CD8-positive, alpha-beta memory T cell (primary cell): ENCODE measurements at places on chromosomes 5 and 9.

DNA sequence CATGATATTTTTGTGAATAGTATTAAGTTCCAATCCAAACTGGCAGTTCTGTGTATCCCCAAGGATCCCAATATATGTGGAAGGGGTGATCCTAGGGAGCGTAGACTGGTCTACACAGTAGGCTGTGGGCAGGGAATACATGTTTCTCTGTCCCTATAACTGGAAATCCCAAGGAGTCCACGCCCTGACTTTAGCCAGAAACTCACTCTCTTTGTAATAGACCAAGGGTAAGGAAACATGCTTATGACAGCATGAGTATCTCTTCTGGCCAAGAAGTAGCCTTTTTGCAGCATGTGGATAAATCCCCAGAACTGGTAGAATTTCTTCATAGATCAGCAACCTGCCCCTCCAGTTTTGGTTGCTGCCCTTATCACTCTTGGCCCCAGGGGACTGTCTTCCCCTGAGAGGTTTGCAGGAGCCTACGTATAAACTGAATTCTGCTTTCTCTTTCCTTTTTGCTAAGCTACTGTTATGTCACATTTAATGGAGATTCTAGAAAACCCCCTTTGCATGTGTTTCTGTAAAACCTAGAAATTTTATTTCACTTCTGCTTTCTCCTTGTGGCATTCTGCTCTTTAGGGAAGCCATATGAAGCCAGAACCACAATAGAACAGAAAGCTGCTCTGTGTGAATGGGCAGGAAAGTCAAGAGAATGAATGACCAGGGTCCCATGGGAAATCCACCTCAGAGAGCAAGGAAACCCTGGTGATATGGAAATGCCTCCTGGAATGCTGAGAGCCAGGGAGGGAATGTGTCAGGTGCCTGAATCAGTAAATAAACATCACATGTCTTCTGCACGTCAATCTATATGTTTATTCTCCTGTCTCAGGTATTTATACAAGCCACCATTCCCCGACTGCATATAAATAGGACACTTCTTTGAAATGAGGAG, 3.5 kb downstream of the IFNA2 start:
- H3K36me3 ChIP-seq, result no peaks in the 10 kb centered on the region
- H3K4me3 ChIP-seq, result no peak overlapping the region
- no peak overlapping the region for H3K27ac ChIP-seq

DNA sequence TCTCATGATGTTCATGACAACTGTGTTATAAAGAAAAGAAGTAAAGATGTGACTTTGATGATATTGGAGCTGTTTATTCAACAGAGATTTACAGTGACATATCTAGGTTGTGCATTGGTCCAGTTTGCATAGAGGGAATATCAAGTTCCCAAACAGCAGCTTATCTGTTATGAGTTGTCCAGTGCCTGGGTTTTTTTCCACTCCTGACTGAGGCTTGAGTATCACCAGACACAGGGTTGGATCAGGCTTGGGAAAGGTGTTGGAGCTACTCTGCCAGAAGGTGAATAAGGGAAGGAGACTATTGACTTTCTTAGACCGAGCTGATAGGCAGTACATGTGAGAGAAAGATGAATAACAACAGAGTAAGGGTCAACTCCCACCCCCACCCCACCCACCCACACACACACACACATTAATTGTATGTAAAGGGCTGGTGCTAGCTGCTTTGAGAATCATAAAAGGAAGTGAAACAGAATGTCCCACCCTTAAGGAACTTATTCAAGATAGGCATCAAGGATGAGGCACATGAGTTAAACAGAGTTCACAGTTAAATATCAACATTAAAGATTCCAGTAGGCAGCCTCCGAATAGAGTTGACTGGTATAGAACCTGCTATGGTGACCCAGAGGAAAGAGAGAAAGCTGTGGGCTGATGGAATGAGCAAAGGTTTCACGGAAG, 33.0 kb upstream of the RASGRF2 start:
- no peaks in the 10 kb centered on the region for H3K36me3 ChIP-seq
- no peaks in the 10 kb centered on the region for H3K4me1 ChIP-seq
- no peak overlapping the region for H3K4me3 ChIP-seq
- H3K27me3 ChIP-seq, result no peaks in the 10 kb centered on the region
- DNase-seq, result no peak
- no peak overlapping the region for H3K27ac ChIP-seq

DNA sequence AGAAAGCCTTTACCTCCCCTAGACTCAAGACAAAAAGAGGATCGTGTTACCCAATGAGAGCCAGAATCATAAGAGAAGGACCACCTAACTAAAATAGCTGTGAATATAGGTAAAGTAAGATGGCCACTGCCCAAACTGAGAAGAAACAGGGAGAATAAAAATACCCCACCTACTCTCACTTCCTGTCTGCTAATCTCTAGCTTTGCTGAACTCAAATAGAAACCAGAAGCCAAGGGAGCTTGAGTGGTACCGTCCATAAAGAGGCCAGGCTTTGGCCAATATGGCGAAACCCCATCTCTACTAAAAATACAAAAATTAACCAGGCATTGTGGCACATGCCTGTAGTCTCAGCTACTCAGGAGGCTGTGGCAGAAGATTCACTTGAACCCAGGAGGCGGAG, 123.0 kb upstream of the FST start:
- H3K27me3 ChIP-seq, result no peaks in the 10 kb centered on the region
- H3K4me3 ChIP-seq, result no peak overlapping the region
- H3K27ac ChIP-seq, result no peak overlapping the region
- DNase-seq, result no peak
- H3K4me1 ChIP-seq, result no peaks in the 10 kb centered on the region

DNA sequence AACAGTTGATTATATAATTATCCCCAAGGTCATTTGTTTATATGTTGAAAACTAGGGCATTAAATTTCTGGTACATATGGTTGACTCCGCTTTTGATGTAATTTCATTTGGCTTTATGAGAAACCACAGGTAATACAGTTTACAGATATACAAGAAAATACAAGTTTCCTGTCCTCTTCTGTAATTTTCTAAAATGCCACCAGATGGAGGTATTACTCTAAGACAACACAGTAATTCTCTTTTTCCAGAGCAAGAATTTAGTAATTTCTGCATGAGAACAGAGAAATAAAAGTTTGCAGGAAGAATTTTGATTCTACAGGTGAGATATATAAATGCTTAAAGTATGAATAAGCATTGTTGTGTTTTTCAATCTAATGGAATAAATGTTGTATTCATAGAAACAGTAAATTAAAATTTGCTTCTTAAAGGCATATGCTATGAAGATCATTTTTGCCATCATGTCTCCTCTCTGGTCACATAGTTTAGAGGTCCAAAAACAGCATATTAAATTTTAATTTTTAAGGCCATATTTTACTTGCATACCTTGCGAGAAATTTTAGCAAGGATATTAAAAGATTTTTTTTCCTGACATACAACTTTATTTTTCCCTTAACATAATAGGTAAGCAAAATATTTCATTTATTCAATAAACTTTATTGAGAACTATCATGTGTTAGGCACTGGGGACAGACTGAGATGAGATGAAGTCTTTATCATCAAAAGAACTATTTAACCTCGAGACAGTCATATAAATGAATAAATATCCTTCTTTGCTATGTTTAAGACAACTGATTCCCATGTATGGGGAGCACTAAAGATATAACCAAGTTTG, 22.7 kb downstream of the CHD1 start:
- H3K27ac ChIP-seq, result no peak overlapping the region
- H3K4me3 ChIP-seq, result no peak overlapping the region
- H3K27me3 ChIP-seq, result no peaks in the 10 kb centered on the region
- H3K36me3 ChIP-seq, result peaks cover 31% of the 10 kb centered on the region
- H3K4me1 ChIP-seq, result peaks cover 6% of the 10 kb centered on the region
- DNase-seq, result no peak

DNA sequence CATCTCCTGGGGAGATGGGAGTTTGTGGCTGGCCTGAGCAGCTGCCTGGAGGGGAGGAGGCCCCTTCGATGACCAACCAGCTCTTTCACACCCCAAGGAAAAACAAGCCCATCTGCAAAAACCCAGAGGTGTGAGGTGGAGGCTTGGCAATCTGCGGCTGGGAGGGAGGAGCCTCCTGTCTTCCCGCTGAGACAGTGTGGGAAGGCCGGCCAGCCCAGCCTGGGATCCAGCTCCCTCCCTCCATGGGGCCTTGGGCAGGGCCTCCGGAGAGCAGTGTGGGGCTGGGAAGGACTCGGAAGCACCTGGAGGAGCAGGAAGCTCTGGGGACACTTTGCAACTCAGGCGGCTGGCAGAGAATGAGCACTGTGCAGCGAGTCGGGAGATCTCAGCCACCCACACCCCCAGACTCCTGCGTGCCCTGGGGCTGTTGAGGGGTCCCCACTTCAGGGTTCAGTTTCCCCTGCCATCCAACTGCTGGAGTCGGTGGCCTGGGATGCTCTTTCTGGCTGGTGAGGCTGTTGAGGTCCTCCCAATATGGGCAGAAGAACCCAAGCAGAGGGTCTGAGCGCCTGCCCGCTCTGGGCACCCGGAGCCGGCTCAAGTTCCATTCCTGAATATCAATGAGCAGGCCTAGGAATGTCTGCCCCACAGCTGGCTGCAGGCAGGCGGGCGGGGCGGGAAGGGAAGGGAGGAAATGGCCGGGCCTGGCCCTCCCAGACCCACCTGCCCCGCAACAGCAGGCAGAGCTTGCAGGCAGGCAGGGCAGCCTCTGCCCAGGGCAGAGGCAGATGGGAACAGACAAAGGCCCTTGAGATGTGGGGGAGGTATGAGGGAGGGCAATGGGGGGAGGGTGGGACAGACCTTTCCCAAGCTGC, 101.1 kb downstream of the FGF18 start:
- H3K4me3 ChIP-seq, result no peak overlapping the region
- no peaks in the 10 kb centered on the region for H3K4me1 ChIP-seq

GRCh38 chr5:175679411-175679810, 21.5 kb downstream of the HRH2 start:
- H3K4me3 ChIP-seq, result no peak overlapping the region
- no peaks in the 10 kb centered on the region for H3K27me3 ChIP-seq
